ENCODE measurements at places on chromosomes 16 and 17.

DNA sequence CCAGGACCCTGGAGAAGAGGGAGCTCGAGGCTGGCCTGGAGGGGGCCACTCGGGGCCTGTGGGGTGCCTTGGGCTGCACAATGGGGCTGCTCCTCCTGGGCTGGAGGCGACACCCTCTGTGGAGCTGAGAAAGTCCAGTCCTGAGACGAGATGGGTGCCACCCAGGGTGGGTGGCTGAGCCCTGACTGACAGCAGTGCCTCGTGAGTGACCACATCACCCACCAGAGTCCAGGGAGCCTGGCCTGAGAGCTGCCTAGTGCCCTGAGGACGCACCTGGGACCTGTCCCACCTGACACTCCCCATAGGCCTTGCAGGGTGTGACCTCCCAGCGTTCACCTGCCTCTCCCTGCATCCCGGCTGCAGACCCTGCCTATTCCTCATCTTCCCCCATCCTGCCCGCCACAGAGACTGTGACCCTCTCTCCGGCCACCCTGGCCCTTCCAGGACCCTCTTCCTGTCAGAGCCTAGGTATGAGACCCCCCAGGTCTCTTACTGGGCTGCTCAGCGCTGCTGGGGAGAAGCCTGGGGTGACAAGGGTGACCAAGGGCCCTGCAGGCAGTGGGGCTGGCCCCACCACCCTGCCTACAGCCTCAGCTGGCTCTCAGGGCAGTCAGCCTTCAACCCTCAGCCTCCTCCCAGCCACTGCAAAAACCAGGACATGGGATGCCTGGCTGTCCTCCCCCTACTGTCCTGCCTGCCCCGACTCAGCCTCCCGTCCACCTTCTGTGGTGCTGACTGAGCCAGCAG is 41.2 kb downstream of the TNFRSF13B start:
- DNase-seq: no peak

DNA sequence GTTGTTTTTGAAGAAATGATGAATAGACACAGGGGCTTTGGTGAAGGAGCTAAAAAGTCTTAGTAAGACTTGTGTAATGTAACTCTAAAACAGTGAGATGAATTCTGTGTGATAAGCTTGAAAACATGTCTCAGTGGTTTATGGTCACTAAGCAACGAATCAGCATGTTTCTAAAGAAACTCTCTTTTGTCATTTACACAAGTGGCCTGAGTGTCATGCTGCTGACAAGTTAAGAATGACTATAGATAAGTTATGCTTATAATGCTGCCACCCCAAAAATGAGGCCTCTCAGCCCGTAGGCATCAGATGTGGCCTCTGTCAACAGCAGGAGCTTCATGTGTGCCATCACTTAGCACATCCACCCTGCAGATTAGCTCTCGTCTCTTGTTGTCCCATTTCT is 8.7 kb downstream of the COX10 start:
- DNase-seq: no peak

GRCh38 chr17:68052810-68053209 is 17.3 kb downstream of the KPNA2 start:
- no peak for DNase-seq

DNA sequence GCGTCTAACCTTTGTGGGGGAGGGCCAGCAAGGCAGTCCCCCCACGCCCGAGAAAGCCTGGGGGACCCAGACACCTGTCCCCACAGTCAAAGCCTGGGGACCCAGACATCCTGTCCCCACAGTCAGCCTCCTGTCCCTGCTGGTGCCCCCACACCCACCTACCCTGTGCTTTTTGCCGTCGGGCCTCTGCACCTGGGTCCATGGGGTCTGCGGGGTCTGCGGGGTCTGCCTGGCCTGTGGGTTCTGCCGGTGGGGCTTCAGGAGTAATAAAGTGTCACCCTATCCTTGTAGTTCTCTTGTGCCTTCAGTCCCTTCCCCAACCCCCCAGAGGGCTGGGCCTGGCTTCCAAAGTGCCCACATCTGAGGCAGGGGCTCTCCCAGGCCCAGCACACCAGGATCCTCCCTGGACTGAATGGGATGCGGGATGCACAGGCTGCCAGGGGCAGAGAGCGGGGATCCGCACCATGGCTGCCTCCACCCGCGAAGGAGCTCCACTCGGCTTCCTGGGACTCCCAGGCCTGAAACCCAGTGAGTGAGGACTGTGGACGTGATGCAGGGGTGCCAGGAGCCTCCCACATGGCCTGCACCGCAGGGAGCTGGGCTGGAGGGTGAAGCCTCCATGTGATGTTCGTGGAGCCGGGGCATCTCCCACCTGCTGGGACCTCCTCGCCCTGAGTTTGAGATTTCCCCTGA is 16.3 kb upstream of the DPEP1 start:
- no peak for DNase-seq

DNA sequence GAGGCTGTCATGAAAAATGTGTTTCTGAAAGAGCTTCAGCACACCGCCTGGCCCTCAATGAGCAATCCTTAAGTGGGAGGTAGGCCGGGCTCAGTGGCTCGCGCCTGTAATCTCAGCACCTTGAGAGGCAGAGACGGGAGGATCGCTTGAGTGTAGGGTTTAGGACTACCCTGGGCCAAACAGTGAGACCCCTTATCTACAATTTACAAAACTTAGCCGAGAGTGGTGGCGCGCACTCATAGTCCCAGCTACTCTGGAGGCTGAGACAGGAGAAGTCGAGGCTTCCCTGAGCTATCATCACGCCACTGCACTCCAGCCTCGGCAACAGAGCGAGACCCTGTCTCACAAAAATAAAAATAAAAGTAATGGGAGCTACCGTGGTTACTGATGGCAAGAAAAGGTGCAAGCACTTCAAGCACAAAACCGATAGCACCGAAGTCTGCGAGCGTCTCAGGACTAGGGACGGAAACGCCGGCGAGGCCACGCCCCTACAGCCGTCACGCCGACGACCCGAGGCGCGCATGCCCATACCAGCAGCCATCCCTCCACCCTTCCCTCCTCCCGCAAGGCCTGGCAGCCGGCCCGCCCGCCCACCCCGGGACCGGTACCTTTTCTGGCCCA is 607 bp downstream of the THUMPD1 start:
- peak; percentile 91 for DNase-seq

DNA sequence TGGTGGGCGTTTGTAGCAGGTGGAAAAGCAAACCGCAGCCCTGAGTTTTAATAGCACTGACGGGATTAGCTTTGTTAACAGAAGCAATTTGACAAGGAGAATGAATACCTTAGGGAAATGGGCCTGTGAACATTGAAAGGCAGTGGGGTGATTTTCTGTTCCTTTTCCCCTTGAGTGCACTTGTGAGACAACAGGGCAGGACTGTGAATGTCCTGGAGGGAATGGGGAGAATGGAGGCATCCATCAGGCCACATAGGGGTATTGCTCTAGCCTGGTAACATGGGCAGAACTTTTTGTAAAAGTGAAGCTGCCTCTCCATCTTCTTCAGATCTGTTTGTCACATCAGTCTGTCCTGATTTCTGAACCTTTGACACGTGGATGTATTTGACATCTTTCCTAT is 26.2 kb downstream of the USP43 start:
- peak; percentile 59 for DNase-seq

DNA sequence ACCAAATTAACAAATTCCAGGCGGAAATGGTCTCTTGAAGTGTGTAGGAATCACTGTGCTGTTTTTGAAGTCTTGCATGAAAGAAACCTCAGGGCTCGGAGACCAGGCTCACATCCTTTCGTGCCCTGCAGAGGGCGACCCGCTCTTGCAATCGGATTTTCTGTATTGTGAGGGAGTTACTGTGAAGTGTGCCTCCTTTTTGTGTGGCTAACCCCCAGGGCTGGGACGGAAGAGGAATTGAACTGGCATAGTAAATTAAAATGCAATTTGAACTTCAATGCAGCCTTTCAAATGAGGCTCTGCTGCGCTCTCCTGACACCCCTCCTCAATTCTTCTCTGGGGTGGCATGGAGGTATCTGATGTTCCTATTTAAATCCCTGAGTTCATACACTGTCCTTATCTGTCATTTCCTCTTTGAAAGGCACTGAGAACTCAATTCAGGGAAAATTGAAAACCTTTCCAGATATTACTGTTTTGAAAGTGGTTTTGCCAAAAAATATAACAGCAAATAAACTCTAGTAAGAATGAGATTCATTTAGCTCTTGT is 51.5 kb upstream of the MGAT5B start:
- peak; percentile 78 for DNase-seq

GRCh38 chr16:2233872-2234812 is 2.1 kb upstream of the DNASE1L2 start:
- DNase-seq: no peak

DNA sequence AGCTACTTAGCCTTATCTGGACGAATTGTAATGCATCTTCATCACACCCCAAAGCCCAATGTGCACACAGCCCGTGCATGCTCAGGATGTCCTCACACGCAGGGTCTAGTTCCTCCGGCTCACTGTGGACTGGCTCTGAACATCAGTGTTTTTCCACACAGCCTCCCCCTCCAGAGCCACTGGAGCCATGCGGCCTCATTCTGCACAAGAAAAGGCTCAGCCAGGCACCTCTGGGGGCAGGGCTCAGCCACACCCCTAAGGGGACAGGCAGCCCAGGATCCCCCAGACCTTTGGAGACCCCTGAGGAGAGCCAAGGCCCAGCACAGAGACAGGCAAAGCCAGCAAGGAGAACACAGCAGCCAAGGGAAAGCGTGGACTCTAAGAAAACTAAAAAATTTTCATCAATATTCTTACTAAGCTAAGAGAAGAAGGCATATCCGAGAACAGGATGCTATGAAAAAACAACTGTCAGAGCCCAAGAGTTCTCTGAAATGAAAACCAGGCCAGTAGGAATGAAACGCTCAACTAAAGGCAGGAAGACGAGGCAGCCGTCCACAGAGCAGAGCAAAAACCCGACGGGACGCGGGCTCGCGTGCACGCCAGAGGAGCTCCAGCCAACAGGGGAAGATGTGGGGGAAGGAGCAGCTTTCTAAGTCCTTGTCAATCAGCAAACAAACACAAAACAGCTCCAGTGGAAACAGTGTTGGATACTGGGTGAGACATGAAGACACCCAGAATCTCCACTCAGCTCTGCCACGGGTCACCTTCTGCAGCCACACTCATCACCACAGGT is 34.5 kb downstream of the MAP1LC3B start:
- DNase-seq: no peak

DNA sequence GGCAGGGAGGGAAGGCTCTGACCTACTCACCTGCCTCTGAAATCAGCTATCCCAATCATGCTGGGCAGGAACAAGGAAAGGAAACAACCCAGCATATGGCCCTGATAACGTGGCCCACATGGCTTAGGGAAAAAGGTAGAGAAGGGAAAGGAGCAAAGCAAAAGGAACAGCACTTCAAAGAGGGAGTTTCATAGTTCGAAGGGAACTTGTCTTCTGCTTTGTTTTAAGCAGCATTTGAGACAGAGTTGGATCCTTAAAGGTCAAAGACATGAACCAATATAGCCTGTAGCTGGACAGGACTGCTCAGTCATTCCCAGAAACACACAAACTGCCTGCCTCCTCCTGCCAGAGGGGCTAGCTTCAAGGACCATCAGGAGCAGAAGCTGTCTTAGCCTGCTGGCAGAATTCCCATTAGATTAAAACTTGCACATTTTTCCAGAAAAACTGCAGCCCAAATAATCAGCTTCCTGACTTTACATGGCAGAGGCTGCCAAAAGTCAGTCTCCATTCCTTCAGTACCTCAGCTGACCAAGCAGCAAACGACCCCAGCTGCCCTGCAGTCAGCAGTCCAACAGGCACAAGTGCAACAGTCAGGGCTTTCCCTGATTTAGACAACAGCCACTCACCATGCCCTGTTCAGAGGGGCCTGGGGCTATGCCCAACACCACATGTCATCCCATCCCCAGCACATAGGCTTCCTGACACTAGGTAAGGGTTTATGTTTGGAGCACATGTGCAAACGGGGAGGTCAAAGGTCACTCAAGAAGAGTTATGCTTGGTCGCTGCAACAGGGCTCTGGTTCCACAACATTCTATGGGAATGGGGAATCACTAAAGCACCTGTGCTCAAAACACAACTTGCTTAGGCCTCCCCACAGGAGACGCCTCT is 32.5 kb downstream of the RANBP10 start:
- DNase-seq: no peak

- peak; percentile 80 for DNase-seq
Observed at GRCh38 chr16:117379-118365, 20.8 kb downstream of the NPRL3 start.

- no peak for DNase-seq
Observed at GRCh38 chr16:54165174-54165911, 121.2 kb downstream of the IRX3 start.

DNA sequence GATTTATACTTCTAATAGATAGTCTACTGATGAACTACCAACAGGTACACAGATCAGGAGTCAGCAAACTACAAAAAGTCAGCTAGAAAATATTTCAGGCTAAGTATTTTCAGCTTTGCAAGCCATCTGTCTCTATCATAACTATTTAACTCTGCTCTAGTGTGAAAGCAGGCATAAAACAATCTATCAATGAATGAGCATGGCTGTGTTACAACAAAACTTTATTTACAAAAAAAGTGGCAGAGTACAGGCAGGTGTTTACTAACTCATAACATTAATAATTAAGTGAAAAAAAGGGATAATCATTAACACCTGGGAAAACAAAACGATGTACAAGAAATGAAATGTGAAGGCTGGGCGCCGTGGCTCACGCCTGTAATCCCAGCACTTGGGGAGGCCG is 15.8 kb downstream of the MED13 start:
- DNase-seq: no peak

- no peak for DNase-seq
Observed at GRCh38 chr17:82932518-82933310, 92.9 kb upstream of the ZNF750 start.

- no peak for DNase-seq
Observed at GRCh38 chr17:63644846-63645245, 22.6 kb downstream of the MAP3K3 start.

- DNase-seq: peak; percentile 84
Observed at GRCh38 chr17:37130984-37131446, 182.3 kb downstream of the AATF start.

DNA sequence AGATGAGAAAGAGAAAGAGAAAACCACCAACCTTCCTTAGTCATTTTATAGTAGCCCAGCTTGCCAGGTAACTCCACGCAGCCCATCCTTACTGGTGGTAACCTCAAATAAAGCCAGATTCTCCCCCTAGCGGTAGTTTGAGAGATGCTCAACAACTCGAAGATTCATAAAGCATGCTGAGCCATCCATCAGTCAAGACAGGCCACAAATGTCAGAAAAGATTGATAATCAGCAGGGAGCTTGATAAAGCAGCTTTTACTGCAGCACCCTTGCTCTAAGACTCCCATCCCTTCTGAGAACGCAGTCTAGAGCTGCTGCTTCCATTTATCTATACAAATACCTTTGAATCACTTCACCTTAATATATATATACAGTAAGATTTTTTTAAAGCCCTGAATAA is 451.5 kb upstream of the HSBP1 start:
- DNase-seq: peak; percentile 82

Measured in neural progenitor cell (in vitro differentiated cells).